ENCODE measurements at places on chromosomes 5 and 9.

GRCh38 chr9:114225561-114226212 is 70.3 kb downstream of the COL27A1 start:
- no peak for DNase-seq

GRCh38 chr9:79395755-79396154 is 176.0 kb upstream of the TLE4 start:
- DNase-seq: no peak

GRCh38 chr5:122153774-122154173 is 24.4 kb downstream of the ZNF474 start:
- DNase-seq: no peak

DNA sequence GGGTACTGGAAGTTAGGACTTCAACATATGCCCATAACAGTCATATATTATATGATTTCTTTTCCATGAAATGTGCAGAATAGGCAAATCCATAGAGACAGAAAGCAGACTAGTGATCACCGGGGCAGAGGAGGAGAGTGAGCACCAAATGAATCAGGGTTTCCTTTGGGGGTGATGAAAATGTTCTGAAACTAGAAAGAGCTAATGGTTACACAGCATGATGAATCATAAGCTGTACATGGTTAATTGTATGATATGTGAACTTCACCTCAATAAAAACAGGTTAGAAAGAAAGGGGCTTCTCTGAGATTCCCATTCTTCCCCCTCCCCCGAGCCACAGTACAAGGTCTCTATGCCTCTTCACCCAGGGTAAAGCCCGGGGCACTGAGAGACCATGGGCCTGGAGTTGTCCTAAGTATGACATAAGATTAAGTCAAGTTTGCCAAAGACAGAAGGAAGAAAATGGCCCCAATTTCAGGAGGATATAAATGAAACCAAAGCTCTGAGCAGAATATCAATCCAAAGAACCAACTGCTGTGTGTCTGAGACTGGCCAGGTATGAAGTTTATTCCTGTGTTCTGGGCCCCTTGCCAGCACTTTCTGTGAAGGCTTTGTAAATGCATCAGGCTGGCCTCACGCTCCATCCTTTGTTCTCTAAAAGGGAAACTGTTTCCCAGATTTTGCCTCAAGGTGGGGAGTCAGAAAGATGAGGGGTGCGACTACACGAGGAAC is 243.8 kb downstream of the CDK5RAP2 start:
- no peak for DNase-seq

DNA sequence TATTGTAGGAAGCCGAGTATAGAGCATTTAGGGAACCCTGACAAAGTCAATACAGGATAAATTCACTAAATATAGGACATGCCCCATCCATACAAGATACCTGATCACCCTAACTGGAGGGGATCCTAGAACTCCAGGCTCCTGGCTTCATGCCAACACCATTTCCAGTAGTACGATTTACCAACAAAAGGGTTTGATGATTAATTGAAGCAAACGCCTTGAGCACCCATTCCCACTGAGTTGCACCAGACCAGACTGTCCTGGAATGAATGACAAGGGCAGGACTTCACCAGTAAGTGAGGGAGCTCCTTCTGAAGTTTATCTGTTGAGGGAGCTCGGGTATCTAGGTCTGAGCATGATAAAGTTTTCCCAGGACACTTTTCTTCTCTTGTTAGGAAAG is 327.2 kb upstream of the MSX2 start:
- no peak for DNase-seq

GRCh38 chr5:177105691-177106476 is 19.2 kb downstream of the FGFR4 start:
- no peak for DNase-seq

GRCh38 chr5:82815871-82816270 is 261.3 kb downstream of the TMEM167A start:
- no peak for DNase-seq

GRCh38 chr5:134547579-134547978 is 22.1 kb downstream of the JADE2 start:
- no peak for DNase-seq

DNA sequence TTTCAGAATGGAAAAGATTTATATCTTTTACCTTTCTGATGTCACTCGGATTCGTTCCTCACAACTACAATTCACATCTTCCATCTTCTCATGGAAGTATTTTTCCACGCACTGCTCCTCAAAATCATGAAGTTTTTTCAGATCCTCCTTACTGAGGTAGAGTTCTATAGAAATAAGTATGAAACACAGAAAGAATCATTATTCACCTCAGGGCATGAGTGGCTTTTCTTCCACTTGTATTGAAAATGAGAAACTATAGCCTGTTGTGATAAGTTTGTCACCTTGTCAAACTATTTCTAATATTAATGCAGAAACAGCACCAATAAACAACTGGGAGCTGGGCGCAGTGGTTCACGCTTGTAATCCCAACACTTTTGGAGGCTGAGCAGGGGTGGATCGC is 116.0 kb downstream of the TRPM6 start:
- DNase-seq: no peak

GRCh38 chr9:93082841-93083411 is 13.1 kb upstream of the CARD19 start:
- DNase-seq: no peak

DNA sequence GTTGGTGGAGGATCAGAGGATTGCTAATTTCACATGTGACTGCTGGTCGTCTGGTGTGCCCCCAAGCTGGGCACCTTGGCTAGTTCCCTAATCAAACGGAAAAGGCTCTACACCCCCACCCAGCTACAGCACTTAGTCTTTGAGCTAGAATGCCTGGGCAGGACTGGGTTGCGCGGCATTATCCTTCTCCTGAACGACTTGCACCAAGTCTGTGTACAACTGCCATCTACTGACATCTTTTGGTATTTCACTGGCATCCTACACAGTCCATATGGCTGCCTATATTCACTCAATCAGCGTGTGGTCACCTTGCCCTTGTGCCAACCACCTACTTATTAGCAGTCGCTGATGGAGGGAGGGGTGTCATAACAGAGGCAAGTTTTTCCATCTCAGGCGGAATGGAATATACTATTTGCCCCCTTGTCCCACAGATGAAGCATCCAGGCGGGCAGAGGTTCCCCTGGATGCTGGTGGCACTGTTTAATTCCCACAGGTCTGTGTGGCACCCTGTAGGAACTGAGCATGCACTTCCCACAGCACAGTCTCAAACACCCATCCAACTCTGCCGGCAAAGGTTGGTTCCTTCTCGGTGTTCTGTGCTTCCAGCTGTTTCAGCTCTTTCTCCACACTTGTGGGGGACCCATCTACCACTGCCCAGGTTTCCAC is 150.1 kb downstream of the OSTF1 start:
- DNase-seq: peak; percentile 18

DNA sequence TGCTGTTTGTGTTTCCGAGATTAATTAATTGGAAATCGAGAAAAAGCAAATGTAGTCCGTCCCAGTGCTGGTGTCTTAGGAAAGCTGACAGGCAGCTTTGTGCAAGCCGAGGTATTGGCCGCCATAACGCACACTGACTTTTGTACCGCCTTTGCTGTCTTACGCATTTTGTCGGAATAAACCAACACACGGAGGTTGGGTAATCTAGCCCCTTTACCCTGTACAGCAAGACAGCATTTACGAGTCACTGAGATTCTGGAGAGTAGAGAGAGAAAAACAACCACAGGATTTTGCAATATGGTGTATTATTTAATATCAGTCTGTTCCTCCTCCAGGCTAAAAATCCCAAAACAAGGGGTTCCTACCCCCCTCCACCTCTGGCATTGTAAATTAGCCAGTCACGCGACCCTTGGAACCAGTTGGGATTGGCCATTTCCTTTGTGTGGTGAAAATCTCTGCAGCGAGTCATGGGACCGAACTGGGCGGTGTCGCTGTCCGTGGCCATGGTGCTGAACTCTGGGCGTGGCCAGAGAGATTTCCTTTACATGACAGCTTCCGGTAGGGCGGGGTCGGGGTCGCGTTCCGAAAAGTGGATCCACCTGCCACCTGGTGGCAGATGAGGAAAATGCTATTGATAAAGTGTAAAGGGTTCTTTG is 10.3 kb upstream of the PCDHB1 start:
- peak; percentile 67 for DNase-seq

GRCh38 chr9:108478431-108479332 is 377.1 kb downstream of the ACTL7B start:
- DNase-seq: no peak

DNA sequence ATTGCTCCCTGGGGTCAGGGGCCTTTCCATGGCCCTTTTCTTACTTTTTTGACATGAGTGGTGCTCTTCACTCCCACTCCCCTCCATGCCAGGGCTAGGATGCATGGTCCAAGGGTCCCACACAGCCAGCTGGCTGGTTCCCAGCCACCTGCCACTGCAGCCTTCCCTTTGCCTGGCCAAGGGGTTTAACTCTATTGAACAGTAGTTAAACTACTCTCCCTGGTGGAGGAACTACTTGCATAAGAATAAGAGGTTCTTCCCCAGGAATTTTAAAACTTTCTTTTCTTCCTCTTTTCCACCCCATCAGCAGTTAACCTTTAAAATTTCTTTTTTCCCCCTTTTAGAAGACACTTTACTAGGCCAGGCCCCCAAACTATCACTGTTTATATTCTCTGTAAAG is 1532.8 kb upstream of the ACO1 start:
- no peak for DNase-seq

GRCh38 chr5:171619196-171619595 is 166.4 kb upstream of the SMIM23 start:
- no peak for DNase-seq

DNA sequence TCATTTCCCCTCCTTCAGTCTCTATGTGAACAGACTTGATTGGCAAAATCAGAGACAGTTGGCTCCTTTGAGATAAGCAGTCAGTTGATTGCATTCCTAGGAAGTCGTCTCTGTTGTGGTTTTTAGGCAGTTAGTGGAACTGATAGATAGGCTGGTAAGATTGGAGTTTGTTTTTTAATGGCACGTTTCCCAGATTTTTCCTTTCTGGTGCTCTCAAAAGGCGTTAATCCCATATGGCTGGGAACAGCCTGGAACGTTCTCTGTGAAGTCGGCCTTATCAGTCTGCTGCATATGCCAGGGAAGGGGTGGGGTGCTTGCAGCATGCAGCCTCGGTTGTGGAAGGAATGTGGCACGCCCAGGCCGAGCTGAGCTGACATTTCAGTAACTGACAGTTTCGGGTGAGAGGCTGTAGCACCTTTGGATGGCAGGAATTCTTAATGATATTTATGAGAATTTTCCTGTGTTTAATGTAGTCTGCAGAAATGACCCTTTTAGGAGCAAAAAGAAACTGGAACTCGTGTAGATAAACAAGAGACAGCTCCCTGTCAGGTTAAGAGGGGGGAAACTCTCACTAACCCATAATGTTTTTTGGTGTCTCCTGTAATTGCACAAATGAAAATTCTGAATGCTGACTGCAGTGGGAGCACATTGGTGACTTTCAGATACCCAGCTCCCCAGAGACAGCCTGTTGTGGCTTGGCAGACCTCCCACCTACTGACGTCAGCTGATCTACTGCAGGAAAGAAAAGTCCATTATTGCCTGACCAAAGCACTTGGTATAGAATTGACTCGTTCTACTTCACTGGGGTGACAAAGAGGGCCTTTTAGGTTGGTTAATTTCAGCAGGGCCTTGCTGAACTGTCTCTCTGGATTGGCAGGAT is 6.3 kb downstream of the SPTAN1 start:
- DNase-seq: peak; percentile 22

- no peak for DNase-seq
Observed at GRCh38 chr5:171541341-171541776, 121.9 kb downstream of the FGF18 start.
